ENCODE measurements at places on chromosomes 13 and 19.

- no peak for DNase-seq
Observed at GRCh38 chr13:27339299-27339698, 68.7 kb downstream of the RASL11A start.

DNA sequence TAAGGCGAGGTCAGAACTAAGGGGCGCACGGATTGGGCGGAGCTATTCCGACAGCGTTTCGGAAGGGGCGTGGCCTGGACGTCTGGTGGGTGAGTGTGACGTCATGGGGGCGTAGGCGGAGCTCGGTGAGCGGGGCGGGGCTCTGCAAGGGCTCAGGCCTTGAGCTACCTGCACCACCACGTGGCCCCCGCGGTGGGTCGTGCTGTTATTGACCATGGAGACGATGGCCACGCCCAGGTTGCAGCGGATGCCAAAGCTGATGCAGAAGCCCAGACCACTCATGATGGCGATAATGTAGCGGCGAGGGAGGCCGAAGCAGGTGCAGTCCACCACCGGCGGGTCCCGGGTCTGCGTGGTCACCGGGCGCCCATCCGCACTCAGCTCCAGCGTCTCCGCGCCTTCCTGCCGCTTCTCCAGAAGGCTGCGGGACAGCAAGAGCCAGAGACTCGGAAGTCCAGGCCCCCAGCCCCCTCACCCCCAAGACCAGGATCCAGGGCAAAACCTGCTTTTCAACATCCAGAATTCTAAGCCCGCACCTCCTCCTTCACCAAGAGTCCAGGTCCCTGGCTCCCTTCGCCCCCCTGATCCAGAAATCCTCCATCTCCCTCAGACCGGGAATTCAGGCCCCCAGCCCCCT lies 4.8 kb downstream of the SLC17A7 start:
- peak; percentile 47 for DNase-seq

- DNase-seq = no peak
Observed at GRCh38 chr19:44677019-44677811, 5.9 kb downstream of the CEACAM19 start.

DNA sequence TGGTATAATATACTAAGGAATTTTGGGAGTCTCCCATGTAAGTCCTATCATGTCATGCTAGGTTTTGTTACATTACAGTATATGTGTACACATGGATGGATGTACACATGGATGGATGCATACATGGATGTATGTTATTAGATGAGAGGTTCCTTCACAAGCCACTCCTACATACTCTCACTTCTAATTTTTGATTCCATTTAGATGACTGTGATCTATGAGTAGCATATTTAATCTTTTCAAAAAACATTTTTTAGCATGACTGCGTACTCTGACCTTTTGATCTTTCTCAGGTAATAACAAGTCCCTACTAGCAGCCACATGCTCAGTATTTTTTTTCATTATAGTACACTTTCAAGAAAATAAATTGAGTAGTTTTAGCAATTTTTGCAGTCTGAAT lies 441.8 kb downstream of the SLITRK1 start:
- no peak for DNase-seq

- no peak for DNase-seq
Observed at GRCh38 chr13:79311386-79311785, 94.7 kb downstream of the RBM26 start.

DNA sequence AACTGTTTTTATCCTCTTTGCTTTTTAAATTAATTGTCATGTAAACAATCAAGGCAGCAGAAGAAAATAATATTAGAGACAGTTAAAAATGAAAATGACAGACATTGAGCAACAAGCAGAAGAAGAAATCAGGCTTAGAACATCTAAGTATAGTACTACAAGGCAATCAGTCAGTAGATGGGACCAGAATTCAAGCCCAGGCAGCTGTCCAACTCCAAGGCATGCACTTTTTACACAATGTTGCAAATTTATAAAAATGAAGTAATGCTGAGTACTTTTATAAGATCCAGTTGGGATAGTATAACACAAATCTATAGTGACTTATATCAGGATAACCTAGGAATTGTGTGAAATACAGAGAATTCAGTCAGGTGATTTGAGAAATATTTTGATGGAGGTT lies 2815.8 kb downstream of the PCDH9 start:
- no peak for DNase-seq

DNA sequence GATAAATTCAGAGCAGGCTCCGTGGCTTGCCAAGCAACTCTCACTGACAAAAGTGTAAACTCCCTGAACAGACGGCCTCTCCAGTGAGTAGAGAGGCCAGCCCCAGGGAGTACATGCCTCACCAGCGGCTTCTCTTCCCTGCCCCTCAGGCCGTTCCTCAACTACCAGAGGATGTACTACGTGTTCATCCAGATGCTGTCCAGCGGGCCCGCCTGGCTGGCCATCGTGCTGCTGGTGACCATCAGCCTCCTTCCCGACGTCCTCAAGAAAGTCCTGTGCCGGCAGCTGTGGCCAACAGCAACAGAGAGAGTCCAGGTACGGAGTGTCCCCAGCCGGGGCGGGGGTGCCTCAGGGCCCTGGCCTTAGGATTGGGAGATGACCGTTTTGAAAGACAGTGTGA lies 93.4 kb upstream of the MCF2L start:
- DNase-seq = no peak

- DNase-seq = no peak
Observed at GRCh38 chr13:24162604-24163003, 2.1 kb downstream of the SPATA13 start.

GRCh38 chr13:76223565-76223964 lies 587.4 kb downstream of the LMO7 start:
- DNase-seq = no peak

- DNase-seq = no peak
Observed at GRCh38 chr13:33636955-33637670, 180.8 kb upstream of the RFC3 start.

GRCh38 chr13:61531383-61532065 lies 115.9 kb upstream of the PCDH20 start:
- no peak for DNase-seq

DNA sequence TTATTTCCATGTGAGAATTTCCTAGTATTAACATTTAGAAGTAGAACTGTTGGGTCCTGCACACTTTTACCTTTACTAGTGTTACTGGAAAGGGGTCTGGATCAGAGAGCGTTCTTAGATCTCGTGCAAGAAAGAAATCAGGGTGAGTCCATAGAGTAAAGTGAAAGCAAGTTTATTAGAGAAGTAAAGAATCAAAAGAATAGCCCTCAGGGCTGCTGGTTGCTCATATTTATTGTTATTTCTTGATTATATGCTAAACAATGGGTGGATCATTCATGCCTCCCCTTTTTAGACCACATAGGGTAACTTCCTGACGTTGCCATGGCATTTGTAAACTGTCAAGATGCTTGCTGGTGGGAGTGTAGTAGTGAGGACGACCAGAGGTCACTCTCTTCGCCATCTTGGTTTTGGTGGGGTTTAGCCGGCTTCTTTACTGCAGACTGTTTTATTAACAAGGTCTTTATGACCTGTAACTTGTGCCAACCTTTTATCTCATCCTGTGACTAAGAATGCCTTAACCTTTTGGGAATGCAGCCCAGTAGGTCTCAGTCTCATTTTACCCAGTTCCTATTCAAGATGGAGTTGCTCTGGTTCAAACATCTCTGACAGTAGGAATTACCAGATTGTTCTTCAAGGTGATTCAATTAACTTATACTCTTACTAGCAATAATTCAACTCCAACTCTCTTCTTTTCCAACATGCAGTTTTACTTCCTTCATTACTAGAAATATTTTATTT lies 27.4 kb downstream of the NDFIP2 start:
- DNase-seq = no peak

DNA sequence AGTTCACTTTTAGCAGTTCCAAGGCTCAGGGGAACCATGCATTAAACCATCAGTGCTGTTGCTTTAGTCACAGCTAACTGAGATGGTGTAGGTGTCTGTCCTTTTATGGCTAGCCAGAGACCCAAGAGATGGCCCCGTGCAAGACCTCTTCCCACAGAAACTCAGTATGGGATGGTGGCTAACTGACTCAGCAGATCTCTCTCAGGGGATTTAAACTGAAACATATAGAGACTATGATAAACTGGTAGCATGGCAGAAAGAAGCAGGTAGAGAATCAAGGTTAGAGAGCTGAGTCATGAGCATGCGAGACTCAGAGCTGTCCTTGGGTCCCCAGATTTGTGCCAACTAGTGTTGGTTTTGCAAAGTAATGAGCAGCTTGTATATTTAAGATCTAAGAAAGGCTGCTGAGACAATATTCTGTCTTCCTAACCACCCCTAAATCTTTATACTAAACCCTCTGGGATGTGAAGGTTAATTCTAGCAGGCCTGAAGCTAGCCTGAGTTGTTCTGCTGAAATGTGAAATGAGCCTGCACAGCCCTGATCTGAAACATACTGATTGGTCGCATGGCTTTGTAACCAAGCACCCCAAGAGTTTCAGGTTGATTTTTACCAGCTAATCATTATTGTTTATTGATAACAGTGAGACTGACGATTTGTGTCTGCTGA lies 6.5 kb upstream of the SCEL start:
- no peak for DNase-seq

DNA sequence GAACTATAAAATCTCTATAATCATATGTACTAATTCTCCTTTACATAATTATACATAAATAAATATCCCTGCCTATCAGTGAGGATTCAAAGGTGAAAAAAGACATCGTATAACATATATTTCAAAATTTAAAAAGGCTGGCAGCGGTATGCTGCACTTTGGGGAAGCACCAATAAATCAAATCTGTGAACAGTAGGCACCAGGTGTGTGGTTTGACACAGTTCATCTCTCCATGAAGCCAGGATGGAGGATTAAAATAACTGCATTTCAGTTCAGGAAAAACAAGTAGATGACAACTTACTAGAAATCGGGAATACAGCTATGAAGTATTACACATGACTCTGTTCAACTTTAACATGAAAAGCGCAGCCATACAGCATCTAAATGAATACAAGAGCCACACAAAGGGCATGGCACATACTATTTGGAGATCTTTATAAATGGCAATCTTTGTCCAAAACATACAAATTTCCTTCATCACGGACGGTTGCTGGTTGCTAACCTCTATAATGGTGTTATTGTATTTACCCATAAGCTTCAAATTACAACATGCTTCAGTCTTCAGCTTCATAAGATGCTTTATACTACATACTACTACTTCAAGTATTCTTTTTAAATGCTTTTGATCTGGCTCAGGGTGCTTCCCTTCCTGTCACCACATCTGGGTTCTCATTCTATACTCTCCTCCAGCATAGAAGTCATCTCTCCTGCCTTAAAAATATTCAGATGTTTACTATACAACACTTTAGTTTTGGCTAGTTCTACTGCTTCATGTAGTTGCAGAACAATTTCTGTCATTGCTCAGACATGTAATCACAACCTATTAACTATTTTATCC lies 128.7 kb downstream of the KLF12 start:
- no peak for DNase-seq

DNA sequence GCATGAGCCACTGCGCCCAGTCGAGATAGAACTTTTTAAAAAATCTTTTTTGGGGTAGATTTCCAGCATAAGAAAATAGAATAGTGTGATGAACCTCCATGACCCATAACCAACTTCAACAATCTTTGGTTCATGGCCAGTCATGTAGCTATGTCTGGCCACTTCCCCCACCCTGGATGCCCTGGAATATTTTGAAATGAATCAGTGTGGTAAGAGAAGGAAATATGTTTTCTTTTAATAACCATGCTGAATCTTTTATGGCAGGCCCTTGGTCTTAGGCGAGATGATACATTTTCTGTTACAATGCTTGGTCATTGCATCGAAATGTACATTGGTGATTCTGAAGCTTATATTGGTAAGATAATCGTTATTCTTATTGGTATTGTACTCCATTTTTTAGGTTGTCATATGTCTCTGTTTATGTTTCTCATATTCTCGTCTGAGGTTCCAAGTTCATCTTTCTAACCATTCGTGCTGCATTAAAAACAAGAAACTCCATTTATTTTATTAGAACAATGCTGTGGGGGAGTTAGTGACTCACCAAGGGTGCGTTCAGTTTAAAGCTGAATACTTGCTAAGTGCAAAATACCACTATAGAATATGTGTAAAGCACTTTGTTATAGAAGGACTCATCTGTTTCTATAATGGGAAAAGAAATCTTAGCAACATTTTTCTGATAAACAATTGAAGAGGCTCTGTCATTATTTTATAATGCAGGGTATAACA lies 16.4 kb upstream of the UPF3A start:
- DNase-seq = no peak

DNA sequence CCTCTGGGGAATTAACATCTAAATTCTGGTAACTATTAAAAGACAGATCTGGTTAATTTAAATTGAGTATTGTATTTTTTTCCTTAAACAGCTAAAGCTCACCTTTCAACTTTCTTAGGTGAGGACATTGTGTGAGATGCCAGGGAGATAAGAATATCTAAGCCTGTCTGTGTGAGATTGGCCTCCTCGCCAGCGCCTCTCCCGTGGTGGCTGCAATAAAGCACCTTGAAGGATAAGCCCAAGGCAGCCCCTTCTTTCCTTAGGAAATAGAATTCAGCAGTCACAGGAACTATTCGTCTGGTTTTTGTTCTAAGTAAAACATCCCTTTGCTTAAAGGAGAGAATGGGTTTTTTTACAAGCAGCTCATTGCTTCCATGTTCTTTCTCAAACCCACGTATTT lies 24.6 kb downstream of the NAXD start:
- no peak for DNase-seq

DNA sequence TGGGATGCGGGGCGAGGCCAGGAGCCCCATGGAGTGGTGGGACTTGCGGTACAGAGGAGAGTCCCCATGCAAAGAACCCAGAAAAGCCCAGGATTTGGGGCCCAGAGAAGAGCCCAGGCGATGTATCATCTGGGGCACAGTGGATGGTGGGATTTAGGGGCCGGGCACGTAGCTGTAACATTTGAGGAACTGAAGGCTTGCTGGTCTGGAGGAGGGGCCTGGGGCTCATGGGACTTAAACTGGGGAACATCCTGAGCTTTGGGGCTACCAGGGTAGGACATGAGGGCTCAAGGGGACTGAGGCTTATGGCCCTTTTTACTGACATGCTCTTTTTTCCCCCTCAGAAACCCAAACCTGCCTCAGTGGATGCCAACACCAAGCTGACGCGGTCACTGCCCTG lies 13.5 kb downstream of the MED25 start:
- no peak for DNase-seq

DNA sequence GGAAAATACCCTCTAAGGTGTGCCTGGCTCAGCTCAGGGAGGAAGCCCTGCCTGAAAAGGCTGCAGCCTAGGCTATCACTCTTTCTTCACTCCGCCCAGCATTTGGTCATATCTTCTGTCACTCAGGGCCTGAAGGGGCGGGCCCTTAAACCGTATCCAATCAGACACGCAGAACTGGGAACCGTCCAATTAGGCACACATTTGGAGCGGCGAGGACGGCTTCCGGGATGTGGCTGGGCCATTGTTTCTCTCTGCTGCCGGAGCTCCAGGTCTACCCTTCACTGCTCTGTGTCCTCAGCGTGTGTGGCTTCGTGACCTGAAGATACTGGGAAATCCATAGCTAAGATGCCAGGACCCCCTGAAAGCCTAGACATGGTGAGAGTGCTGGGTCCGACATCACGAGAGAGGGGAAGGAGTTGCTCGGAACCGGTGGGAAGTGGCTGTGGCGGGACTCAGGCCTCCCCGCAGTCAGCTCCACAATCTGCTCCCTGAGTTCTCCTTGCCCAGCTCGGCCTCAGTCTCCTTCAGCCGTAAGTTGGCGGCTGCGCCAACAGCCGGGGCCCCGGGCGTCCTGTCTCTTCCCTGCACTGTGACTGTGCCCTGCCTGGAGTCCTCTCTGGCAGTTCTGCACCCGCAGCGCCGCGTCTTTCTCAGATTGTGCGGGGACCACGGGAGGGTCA lies at the start of gene ZNF493:
Gene ZNF493, plus strand, starts transcription at position 241 of the 680 bp plus-strand sequence. Its CDS starts 105 bp downstream, at position 346.
- peak; percentile 74 for DNase-seq

Data from stimulated activated CD4-positive, alpha-beta T cell treated with anti-CD3 and anti-CD28 coated beads, Interleukin-1b, Interleukin-23, amount 100 ng/mL, for 24 hours (primary cell).